ENCODE measurements at places on chromosomes 11 and 22.

DNA sequence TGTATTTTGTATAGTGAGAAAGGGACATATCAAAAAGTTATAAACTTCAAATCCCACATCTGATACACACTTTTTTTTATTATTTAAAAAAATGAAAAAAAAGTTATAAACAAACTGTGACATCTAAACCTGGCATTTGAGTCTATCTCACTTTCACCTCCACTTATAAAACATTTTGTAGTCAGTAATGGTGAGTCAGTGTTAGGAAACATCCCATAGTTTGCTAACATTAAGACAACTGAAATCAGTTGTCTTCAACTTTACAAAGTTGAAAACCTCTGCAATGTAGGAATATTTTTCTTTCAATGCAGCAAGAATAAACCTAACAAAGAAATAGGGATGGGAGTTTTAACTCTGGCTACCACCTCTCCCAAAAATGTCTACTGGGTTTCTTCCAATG is 47.7 kb downstream of the SLC35F2 start:
- no peak for DNase-seq

GRCh38 chr11:31981457-31981856 is 109.4 kb upstream of the RCN1 start:
- no peak for DNase-seq

- no peak for DNase-seq
These were observed 20.1 kb downstream of the UBE4A start for GRCh38 chr11:118379497-118379896.

- DNase-seq: no peak
These were observed 21.4 kb upstream of the RASL10A start for GRCh38 chr22:29336751-29337490.

DNA sequence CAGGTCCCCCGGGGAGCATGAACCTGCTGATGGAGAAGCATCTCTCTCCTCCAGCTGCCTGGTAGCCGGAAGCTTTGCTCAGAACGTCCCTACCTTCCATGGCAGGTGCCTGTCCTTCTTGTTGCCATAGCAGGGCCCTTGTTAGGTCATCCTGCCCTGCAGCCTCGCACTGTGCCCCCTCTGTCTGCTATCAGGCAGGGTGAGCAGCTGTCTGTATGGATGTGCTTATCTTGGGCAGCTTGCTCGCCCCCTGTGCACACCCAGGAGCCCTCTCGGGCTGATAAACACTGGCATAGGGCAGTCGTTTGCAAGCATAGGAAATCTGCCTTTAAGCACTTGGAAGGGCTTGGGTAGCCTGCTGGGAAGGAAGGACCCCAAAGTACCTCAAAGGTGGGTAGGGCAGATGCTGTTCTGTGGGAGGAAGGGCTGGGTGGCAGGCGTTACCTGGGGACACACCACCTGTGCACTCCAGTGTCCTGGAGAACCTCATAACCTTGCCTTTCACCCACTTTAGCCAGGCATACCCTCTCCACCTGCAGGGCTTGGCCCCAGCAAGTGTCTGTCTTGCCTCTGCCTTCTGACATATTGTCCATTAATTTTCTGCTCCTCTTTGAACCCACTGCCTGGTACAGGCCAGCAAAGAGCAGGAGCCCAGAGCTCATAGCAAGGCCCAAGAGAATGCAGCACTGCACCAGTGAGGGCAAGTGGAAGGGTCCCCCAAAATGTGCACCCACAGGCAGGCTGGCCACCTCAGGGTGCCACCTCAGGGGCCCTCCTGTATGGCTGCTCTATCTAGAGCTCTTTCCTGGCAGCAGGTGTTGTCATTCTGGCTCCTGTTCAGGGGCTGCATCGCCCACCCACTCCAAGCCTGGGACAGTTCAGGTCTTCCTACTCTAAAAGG is 8.0 kb upstream of the COMT start:
- DNase-seq: no peak

GRCh38 chr11:59172345-59173079 is 580 bp downstream of the DTX4 start:
- DNase-seq: peak; percentile 22

Data from stimulated activated CD4-positive, alpha-beta T cell treated with anti-CD3 and anti-CD28 coated beads, Interleukin-4, amount 100 ng/mL, for 4 hours (primary cell).